SK-N-SH (cell line): ENCODE measurements at places on chromosomes 1 and 21.

DNA sequence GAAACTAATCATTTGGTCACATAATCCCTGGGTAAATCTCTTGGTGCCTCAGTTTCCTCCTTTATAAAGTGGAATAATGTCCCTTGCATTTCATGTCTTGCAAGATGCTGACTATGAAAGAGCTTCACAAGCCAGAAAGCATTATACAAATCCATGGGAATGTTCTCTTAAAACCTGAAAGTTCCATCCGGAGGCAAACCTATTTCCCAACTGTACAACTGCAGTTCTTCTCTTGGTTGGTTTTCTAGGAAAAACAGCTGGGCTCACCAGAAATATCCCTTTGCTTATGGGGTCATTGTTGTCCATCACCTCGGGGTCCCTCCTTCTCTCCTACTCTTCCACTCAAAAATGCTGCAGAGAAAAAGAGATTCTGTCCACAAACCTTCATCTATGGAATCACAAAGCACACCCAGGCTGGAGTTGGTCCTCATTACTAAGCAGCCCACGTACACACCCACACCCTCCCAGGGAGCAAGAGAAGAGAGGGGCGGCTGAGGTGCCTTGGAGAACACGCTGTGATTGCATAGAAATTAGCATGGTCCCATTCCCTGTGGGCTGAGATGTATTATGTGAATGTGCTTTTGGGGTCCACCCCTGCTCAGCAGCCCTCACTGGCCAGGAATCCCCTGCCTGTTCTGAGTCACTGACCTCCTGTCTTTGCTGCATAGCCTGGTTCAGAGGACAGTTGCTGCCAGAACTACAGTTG lies 5.0 kb upstream of the PLXNA2 start:
- H3K27ac ChIP-seq: no peak overlapping the region
- H3K4me3 ChIP-seq: no peak overlapping the region
- no peaks in the 10 kb centered on the region for H3K36me3 ChIP-seq
- no peak for DNase-seq
- H3K4me1 ChIP-seq: no peaks in the 10 kb centered on the region

GRCh38 chr1:238001818-238002217 lies 111.1 kb upstream of the ZP4 start:
- no peaks in the 10 kb centered on the region for H3K36me3 ChIP-seq
- no peak for DNase-seq
- H3K27me3 ChIP-seq: no peaks in the 10 kb centered on the region

DNA sequence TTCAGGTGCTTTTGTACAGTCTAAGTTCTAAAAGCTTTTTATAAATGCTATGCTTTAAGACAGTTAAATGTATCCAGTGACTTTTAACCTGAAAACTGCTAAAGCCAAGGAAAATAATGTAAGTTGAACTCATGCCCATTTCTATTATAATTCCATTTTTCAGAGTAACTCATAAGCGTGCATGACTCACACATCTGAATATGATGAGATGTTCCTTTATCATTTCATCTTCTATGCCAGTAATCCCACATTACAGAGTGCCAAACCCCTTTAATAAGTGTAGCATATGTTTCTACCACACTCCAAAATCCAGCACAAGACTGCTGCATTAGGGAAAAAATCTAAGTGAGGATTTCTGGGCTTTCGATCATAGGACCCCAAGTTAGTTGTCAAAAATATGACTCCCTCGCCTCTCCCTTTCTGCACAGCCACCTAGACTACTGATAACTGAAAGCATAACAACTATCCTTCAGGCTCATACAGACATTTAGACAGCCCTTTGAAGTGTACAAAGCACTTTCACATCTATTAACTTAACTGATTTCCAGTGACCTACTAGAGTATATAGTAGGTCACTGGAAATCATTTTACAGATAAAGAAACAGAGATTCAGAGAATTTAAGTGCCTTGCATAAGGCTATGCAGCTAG lies 45.3 kb downstream of the JAK1 start:
- peak; percentile 33 for DNase-seq
- H3K27ac ChIP-seq: peak overlapping the region; percentile 94
- no peaks in the 10 kb centered on the region for H3K27me3 ChIP-seq
- H3K4me3 ChIP-seq: peak overlapping the region; percentile 31; the same call in 1 of the 2 replicates
- no peaks in the 10 kb centered on the region for H3K36me3 ChIP-seq

DNA sequence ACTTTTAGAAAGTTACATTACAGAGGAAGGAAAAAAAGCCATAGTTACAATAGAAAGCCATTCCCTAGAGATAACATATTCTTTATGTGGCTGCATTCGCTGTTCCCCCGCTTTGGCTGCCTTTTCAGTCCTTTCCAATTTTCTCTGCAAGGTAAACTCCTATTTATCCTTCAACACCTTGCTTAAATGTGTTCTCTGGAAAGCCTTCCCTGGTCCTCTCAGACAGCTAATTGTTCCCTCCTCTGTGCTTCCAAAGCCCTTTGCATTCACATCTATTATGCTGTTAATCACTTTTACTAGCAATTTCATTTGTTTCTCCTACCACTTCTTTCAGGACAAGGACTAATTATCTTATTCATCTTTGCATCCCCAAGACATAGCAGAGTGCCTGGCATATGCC lies 1.6 kb downstream of the PHC2 start:
- DNase-seq: no peak
- peaks cover 7% of the 10 kb centered on the region for H3K36me3 ChIP-seq
- peak overlapping the region; percentile 87; the same call in 1 of the 2 replicates for H3K4me3 ChIP-seq
- peaks cover 13% of the 10 kb centered on the region for H3K4me1 ChIP-seq
- H3K27ac ChIP-seq: no peak overlapping the region
- no peaks in the 10 kb centered on the region for H3K27me3 ChIP-seq

GRCh38 chr1:192826791-192827546 lies 18.1 kb downstream of the RGS2 start:
- no peaks in the 10 kb centered on the region for H3K36me3 ChIP-seq
- H3K27me3 ChIP-seq: no peaks in the 10 kb centered on the region
- no peak overlapping the region for H3K4me3 ChIP-seq
- H3K4me1 ChIP-seq: peaks cover 12% of the 10 kb centered on the region

- H3K27ac ChIP-seq: no peak overlapping the region
- DNase-seq: no peak
- peak overlapping the region; percentile 92 for H3K4me3 ChIP-seq
- H3K4me1 ChIP-seq: peaks cover 4% of the 10 kb centered on the region; the same call in 1 of the 2 replicates
- H3K36me3 ChIP-seq: peaks cover 44% of the 10 kb centered on the region
Measured at GRCh38 chr1:84480650-84481049, 1.6 kb downstream of the RPF1 start.

- H3K36me3 ChIP-seq: no peaks in the 10 kb centered on the region
- H3K27ac ChIP-seq: no peak overlapping the region
- H3K27me3 ChIP-seq: no peaks in the 10 kb centered on the region
- peaks cover 9% of the 10 kb centered on the region for H3K4me1 ChIP-seq
Measured at GRCh38 chr1:211581526-211581925, 2.6 kb upstream of the SLC30A1 start.

GRCh38 chr1:9476790-9477463 lies 62.3 kb upstream of the SLC25A33 start:
- no peaks in the 10 kb centered on the region for H3K36me3 ChIP-seq
- peak; percentile 12 for DNase-seq
- no peaks in the 10 kb centered on the region for H3K4me1 ChIP-seq

DNA sequence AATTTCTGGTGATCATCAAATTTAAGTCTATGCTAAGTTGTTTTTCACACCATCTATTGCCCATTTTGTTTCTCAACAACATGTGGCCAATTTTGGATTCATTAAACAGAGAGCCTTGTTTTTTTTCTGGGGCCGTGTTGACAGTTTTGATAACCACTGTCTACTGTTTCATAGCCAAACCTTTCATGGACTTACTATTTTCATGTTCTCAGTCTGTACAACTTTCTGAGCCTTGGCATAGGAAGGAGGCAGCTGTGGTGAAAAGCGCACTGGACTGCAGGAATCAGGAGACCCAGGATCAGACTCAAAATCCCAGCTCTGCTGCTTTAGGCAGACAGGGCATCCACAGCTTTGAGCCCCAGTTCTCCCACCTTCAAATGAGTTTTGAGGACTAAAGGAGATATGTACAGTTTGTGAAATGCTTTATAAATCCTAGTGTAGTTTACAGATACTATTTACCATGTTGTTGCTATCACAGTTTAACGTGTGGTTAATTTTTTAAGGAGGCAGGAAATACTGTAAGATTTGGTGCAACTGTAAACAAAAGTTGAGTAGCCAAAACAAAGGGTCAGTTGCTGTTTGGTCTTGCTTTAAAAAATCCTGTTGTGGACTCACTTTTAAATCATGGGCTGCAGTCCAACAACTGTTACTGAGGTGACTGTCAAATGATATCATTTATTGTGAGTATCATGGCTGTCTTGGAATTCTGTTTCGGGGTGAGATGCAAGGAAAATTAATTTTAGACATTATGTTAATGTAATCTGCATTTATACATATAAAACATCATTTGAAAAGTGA lies 2.9 kb downstream of the MACO1 start:
- peaks cover 8% of the 10 kb centered on the region for H3K36me3 ChIP-seq
- H3K4me1 ChIP-seq: peaks cover 22% of the 10 kb centered on the region; the same call in 1 of the 2 replicates
- no peaks in the 10 kb centered on the region for H3K27me3 ChIP-seq
- no peak overlapping the region for H3K4me3 ChIP-seq
- no peak for DNase-seq
